Stimulated activated CD4-positive, alpha-beta T cell treated with anti-CD3 and anti-CD28 coated beads, Interleukin-4, amount 100 ng/mL, for 24 hours (primary cell): ENCODE measurements at places on chromosomes 13 and 19.

GRCh38 chr19:53254411-53255341 is at the start of gene ZNF677:
ZNF677 (minus strand) TSS chr19:53254873; CDS start chr19:53251550, 3,323 bp downstream.
- peak; percentile 85 for DNase-seq

- no peak for DNase-seq
Observed at GRCh38 chr19:32669310-32669709, 5.7 kb downstream of the ANKRD27 start.

DNA sequence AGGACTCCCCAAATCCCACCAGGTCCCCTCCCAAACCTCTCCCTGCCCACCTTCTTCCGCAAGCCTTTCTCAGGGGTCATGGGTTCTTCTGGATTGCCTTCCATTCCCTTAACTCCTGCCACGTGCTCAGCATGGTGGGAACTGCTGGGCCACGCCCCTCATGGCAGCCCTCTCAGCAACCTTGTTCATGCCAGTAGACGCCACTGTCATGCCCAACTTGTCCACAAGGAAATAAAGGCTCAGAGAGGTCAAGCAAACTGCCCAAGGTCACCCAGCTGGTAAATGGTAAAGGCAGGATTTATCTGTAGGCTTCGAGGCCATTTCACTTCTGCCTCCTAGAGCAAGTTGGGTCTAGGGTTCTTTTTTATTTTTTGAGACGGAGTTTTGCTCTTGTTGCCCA is 10.9 kb downstream of the PRAM1 start:
- no peak for DNase-seq

GRCh38 chr19:49816590-49816989 is 1.5 kb upstream of the MED25 start:
- DNase-seq = no peak

DNA sequence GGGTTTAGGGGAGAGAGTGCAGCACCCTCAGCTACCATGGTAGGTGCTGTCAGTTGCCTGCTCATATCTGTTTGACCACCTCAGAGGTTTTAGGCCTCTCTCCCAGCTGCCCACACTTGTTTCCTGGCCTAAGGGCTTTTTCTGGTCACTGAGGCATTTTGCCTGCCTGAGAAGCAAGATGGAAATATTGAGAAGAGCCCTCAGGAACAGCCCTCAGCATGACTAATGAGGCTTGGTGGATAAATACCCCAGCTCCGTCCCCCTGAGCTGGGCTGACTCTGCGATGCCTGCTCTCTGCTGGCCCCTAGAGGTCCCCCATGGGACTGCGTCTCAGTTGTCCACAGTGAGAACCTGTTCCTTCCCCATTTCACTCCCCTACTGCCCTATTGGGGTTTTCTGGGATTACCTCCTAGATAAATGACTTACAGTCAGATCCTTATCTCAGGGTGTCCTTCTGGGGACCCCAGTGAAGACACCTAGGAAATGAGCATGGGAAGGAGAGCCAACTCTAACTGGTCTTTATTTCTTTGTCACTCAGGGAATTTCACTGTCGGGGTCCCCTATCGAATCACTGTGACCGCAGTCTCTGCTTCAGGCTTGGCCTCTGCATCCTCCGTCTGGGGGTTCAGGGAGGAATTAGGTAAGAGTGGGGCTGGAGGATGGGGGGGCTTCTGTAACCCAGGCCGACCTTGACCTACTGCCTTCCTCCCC is 13.3 kb downstream of the PALM3 start:
- DNase-seq = peak; percentile 81

DNA sequence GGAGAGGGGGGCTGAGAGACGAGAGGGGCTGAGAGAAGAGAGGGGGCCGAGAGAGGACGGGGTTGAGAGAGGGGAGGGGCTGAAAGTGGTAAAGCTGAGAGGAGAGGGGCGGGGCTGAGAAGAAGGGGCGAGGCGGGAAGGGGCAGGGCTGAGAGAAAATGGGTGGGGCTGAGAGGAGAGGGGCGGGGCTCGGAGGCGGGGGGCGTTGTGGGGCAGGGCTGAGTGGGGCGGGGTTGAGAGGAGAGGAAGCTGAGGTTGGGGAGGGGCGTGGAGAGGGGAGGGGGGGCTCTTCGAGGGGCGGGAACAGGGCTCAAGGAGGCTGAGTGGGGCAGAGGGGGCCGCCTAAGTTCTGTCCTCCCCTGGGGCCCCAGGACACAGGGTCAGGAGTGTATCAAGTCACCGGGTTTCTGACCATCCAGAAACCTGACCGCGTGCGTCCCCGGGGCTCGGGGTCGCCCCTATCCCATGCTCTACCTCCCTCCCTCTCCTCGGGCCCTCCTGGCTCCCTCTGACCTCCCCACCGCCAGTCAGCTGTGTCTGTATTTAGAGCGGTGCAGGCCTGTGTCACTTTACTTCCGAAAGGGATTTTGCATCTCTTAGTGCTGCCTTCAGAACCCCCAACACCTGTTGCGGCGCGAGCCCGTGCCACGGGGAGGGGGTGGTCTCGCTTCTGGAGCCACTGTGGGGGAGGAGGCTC is 38.6 kb upstream of the SEMA6B start:
- DNase-seq = peak; percentile 40

- DNase-seq = no peak
Observed at GRCh38 chr13:41059456-41060081, 1.7 kb upstream of the WBP4 start.

GRCh38 chr13:85615031-85615430 is 184.2 kb downstream of the SLITRK6 start:
- no peak for DNase-seq

DNA sequence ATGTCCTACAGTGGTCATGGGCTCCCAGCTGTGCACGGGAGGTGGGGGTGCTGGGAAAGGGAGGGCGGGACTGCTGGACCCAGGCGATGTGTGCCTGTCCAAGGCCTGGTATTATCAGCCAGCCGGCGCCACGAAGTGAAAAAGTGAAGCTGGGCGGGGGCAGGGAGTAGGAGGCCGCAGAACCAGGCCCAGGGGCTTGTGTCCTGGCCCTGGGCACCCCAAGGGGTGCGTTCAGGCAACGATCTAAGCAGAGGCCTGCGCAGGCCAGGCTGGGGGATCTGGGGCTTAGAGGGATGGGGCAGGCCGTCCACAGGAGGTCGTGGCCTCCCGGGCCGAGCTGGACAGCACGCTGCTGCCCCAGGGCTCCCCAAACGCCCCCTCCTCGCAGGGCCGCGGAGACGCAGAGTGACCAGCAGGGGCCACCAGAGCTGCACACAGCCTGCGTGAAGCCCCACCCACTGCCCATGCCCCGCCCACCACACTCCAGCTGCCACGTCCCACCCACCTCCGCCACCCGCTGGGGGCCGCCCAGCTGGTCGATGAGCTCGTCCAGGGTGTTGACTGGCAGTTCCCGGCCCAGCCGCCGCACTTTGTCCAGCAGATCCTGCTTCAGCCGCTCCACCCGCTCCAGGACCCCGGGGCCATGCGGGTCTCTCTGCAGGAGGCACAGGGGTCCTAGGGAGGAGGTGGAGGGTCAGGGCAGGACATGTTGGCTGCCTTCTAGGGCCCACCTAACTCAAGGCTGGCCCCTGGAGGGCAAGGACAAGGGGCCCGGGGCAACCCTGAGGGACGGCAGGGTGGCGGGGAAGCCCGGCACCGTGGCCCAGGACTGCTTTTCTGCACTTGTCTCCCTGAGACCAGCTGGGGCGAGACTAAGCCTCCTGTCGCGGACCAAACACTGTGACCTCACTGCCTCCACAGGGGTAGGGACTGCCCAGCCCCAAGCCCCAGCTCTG is 9.5 kb downstream of the GPX4 start:
- DNase-seq = peak; percentile 83

GRCh38 chr13:50417597-50417996 is 402.4 kb downstream of the KCNRG start:
- no peak for DNase-seq

- no peak for DNase-seq
Observed at GRCh38 chr19:2064788-2065524, 13.9 kb upstream of the MKNK2 start.

DNA sequence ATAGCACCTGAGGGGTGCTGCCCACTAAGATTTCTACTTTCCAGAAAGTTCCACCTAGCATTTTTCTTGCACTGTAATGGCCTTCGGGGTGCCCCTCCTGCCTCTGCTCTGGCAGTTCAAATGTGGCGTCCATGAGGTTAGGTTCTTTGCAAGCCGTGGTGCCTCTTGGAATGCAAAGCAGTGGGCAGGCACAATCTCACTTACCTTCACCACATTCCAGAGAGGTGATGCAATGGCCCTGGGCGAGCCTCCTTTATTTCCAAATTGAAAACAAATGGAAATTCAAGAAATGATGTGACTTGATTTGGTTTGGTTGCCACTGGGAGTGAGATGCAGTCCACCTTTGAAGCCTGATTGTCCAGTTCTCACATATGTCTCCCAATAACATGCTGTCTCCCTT is 46.9 kb downstream of the FGF9 start:
- DNase-seq = no peak

DNA sequence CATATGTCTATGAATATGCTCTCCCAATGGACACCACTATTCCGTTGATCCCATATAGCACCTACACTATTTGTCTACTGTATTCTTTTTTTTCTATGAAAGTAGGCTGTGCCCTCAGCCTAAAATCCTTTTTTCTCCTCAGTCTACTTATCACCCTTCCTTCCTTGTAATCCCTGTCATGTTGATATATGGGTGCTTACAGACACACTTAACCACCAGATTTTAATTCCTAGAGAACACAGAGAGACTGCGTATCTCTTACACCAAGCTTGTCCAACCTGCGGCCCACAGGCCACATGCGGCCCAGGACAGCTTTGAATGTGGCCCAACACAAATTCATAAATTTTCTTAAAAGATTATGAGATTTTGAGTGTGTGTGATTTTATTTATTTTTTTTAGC is 101.1 kb downstream of the ZAR1L start:
- DNase-seq = no peak

DNA sequence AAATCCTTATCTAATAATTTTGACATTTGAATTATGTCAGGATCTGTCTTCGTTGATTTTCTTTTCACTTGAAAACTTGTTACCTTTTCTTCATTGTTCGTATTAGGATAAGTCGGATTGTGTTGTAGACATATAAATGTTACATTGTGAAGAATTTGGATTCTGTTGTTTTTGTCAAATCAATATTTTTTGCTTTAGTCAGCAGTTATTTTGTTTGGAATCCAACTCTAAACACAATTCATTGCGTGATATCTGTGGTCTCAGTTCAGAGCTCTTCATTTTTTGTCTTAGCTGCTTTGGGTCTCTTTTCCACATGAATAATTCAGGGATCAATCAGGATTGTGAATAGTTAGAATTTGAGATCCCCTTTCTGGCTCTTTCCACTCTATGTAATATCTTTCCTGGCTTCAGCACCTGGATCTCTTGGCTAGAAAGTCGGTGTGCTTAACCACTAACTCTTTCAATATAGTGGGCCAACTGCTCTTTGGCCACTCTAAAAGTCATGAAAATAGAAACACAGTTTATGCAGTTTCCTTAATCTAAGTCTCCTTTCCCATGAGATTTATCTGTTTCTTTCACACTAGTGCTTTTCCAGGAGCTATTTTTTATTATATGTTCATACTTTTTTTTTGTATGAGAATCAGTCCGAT is 2494.2 kb upstream of the PCDH20 start:
- no peak for DNase-seq

- no peak for DNase-seq
Observed at GRCh38 chr13:80115616-80116015, 225.3 kb downstream of the SPRY2 start.

DNA sequence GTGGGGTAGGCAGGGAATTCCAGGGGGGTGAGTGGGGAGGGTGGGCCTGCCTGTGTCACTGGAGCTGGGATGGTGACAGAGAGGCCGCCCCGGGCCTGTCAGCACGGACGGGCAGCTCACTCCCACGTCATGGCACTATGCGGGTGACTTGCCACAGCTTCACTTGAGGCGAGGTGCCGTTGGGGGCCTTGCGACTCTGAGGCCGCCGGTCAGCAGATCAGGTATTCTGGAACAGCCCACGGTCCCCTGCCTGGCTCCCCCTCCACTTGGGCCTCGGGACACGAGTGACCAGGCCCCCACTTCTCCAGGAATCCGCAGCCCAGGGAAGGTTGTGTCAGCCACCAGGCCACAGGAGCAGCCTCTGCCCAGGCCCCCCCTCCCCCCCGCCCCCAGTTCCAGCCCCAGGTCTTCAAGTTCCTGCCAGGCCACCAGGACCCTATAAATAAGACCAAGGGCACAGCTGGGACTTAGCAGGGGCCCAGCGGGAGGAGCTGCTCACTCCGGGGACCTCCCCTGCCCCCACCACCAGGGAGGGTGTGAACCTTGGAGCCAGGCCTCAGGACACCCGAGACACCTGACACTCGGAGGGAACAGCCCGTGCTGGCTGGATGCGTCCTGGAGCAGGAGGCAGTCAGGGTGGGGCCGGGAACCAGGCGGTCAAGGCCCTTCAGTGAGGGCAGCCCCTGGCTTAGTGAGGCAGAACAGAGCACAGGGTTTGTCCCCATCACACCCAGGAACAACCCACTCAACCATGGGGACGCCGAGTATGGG is 2.7 kb upstream of the MIDN start:
- no peak for DNase-seq

DNA sequence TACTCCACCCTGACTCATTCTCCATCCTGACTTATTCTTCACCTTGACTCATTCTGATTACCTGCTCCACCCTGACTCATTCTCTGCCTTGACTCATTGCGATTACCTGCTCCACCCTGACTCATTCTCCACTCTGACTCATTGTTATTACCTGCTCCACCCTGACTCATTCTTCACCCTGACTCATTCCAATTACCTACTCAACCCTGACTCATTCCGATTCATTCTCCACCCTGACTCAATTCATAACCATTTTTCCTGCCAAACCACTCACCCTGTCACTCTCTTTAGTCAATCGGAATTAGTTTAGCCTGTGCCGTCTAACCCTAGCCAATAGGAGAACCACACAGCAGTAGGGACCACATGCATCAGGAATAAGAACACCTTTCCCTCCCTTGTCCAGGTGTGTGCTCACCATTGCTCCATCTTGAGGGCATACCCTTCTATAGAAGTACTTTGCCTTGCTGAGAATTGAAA is 1227.4 kb upstream of the PCDH20 start:
- DNase-seq = peak; percentile 15

GRCh38 chr13:107974409-107974808 is 240.9 kb downstream of the LIG4 start:
- DNase-seq = no peak

GRCh38 chr19:33410915-33411401 is 37.4 kb downstream of the CEBPG start:
- no peak for DNase-seq

GRCh38 chr13:95505265-95505664 is 47.3 kb upstream of the CLDN10 start:
- no peak for DNase-seq

- DNase-seq = no peak
Observed at GRCh38 chr13:34070006-34070405, 252.1 kb downstream of the RFC3 start.
